ENCODE measurements at places on chromosomes 11 and 22. TPM values are rescaled to one million over a fixed set of nuclear protein-coding genes. Genes with fewer than 3 reads are reported as not detected.

TSG101 gene
- 25.3 TPM for total RNA-seq

TST gene
- total RNA-seq, result 17.9 TPM

- DNase-seq, result no peak
These were observed 192.4 kb upstream of the NTM start for GRCh38 chr11:131178020-131178419.

DNA sequence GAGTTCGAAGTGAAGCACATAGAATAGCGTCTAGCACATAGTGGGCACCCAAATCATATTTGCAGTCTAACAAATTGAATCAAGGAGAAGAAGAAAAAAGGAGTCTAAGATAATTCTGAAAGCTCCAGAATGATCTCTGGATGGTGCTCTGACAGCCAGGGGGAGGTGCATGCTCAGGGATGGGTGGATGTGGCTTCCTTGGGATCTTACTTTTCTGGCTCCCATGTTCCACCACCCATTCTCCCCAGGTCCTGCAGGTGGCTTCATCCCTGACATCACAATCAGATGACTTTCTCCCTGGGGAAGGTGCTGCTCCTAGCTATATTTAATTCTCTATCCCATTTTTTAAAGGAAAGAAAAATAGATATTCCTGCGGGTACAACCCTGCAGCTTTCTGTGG, 381.9 kb downstream of the CADM1 start:
- no peak for DNase-seq

A4GALT gene
- total RNA-seq, result 0.33 TPM

CHEK1 gene
- total RNA-seq, result 74.7 TPM

TRIM51G gene
- not detected for total RNA-seq

DNA sequence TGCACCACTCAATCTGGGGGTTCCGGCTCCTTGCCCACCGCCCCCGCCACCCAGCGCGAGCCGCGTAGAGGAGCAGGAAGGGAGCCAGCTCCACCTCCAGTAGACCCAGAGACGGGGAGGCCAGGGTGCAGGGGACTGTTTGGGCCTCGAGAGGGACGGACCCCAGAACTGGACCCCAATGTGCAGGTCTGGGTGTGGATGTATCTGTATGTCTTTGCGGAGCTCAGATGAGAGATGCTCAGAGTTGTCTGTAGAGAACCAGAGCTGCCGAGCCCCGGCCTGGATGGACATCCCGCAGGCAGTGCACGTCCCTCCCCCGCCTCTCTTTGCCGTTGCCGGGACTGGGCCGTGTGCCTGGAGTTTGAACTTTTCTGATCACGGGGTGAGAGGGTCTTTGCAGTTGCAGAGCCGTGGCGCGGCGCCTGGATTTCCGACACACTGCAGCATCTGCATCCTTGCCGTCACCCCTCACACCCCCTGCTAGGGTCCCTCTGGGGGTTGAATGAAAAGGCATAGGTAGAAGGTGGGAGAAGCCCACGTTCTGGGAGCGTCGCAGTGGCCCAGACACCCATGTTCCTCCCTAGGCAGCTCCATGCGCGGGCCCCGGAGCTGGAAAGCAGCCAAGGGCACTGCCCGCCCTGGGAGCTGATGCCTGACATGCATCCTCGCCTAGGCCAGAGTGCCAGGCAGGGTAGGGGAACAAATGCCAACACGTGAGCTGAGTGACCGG, 105.2 kb downstream of the KCNQ1 start:
- peak; percentile 49 for DNase-seq

SCGB2A2 gene
- not detected for total RNA-seq

C11orf91 gene
- not detected for total RNA-seq

GRCh38 chr11:85874265-85874664, 19.1 kb downstream of the CCDC83 start:
- no peak for DNase-seq

BDNF gene
- total RNA-seq, result not detected

GRCh38 chr11:68980776-68981065, at the start of gene MRGPRD:
Gene MRGPRD (minus strand): TSS chr11:68980986. CDS start chr11:68980986, 0 bp downstream.
- no peak for DNase-seq

DNA sequence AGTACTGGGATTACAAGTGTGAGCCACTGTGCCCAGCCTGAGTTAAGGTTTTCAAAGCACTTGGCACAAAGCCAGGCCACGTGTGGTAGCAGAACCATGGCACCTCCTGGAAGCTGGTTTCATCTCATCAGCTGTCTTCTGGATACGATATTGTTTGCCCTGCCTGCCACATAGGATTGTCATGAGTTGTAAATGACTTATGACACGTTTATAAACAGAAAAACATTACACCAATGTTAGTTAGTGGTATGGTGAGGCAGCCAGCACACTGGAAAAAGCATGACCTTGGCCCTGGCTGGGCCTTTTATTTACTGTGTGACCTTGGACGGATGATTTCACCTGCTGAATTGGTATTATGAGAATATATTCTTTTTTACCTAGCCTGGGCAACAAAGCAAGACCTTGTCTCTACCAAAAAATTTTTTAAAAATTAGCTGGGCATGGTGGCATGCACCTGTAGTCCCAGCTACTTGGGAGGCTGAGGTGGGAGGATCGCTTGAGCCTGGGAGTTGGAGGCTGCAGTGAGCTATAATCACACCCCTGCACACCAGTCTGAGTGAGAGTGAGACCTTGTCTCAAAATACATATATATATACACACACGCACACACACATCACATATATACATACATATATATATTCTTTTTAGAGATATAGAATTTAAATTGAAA, 24.0 kb upstream of the MYH9 start:
- DNase-seq, result no peak

RASGRP2 gene
- total RNA-seq, result 27.7 TPM

DNA sequence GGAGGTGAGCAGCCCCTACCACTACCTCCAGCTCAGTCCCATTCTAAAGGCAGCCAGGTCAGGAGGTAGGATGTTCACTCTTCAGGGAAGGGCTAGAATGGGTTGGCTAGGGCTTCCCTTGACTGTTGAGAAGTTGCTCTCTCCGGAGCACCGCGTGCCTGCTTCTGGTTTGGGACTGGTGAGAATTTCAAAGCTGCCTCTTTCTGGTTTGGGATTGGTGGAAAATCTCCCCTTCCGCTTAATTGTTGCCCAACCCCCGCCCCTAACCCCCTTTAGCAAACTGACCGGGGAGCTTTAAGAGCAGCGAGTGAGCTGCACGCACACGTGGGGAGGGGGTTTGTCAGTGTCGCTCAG, 686 bp downstream of the USP2 start:
- no peak for DNase-seq

DNA sequence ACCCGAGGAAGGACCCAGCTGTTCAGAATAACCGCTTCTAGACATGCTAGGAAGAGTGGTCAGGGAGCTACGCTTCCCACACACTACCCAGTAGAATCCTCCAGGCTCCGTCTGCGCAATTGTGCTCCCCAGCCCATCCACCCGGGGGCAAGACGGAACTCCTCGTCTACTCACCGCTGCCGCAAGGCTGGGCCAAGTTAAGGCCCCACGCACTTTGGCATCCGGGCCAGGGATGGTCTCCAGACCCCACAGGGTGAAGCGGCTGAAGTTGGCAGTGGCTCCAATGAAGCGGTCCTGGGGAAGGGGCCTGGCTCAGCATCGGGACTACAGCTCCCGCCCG, 757 bp downstream of the RNASEH2C start:
- DNase-seq, result no peak

GRCh38 chr22:19827341-19828034, 27.2 kb downstream of the GNB1L start:
- DNase-seq, result no peak

DNA sequence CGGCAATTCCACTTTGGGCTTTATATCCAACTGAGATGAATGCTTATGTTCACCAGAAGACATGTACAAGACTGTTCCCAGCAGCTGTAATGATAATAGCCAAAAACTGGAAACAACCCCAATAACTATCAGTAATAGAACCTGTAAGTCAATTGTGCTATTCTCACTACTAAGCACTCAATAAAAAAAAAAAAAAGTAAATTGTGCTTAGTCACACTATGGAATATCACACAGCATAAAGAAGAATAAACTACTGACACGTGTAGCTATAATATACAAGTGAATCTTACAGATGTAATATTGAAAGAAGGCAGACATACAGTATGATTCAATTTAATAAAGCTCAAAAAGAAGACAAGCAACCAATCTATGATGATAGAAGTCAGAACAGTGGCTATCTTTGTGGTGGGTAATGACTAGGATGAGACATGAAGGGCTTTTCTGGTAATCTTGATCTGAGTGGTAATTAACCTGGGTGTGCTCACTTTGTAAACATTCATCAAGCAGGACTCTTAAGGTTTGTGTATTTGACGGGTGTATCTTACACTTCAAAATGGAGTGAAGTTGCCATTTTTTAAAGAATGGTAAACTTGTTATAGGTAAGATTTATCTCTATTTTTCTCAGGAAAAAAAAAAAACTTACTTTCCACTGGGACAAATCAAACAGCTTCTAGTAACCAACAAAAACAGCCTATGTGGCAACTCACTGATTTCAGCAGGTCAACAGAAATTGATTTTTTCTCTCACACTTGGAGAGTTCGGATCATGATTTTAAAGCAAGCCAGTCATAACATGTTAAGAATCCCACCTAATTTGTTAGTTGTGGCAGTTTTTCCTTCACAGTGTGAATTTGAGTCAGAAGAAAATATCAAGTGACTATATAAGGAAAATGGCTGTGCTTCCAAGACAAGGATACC, 84.2 kb downstream of the CCDC83 start:
- no peak for DNase-seq

- DNase-seq, result no peak
These were observed 13.5 kb downstream of the DCPS start for GRCh38 chr11:126317432-126317755.

- DNase-seq, result no peak
These were observed 1188.2 kb upstream of the RAG2 start for GRCh38 chr11:37786214-37786755.

GAB2 gene
- 1.9 TPM for total RNA-seq

GRCh38 chr11:13924801-13925327, 37.7 kb upstream of the SPON1 start:
- no peak for DNase-seq

GRCh38 chr11:96500440-96500839, 110.6 kb downstream of the JRKL start:
- no peak for DNase-seq

GRCh38 chr11:74754507-74755252, 6.0 kb downstream of the RNF169 start:
- no peak for DNase-seq

DNA sequence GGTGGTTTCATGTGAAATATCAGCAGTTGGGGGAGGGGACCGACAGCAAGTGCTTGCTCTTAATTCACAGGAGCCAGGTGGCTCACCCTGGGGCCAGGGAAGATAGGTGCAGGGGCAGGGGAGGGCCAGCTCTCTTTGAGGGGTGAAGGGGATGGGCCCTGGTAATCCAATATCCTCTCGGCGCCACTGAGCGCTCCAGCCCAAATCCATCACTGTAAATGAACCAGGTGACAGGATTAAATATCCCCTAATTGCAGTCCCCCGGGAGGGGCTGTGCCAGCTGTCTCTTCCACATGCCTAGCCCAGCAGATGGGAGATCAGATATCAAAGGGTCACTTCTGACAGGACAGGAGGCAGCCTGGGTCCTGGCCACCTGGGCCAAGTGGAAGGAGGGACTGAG, 531.8 kb upstream of the CADM1 start:
- no peak for DNase-seq

DNA sequence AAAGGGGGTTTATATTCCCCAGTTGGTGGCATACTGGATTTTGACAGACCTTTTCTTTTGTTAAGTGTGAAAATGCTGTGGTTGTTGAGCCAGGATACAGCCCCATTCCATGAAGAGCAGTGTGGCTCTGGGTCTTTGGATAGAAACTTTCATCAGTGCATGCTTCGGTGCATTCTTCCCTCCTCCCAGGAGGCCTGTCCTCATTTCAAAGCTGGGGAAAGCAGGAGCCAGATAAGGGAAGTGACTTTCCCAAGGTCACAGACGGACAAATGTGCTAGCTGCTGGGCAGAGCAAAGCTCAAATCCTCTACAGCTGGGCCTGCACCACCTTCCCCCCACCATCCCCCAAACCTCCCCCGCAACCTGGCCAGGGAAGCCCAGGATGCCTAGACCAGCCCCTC, 184.5 kb upstream of the NTM start:
- no peak for DNase-seq

DNA sequence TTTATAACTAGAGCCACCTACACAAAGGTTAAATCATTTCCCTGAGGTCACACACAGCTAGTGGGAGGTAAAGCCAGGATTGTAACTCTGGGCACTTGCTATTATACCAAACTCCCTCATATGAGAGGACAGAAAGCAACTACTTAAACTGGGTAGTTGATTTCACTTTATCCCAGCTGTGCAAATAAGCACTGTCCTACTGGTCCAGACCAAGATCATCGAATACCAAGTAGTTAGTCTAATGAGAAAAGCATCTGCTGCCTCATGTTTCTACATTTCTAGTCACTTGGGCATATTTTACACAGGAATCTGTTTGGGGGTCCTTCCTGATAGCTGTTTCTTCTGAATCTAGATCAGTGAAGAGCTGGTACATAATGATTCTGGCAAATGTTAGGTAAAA, 178.6 kb upstream of the NARS2 start:
- no peak for DNase-seq

- DNase-seq, result no peak
These were observed 1363.4 kb downstream of the BRD1 start for GRCh38 chr22:48464246-48464645.

FAM118A gene
- 138 TPM for total RNA-seq

TENM4 gene
- total RNA-seq, result not detected

GRCh38 chr11:122030286-122030685, 85.7 kb downstream of the BLID start:
- DNase-seq, result no peak

NOX4 gene
- total RNA-seq, result not detected

DNA sequence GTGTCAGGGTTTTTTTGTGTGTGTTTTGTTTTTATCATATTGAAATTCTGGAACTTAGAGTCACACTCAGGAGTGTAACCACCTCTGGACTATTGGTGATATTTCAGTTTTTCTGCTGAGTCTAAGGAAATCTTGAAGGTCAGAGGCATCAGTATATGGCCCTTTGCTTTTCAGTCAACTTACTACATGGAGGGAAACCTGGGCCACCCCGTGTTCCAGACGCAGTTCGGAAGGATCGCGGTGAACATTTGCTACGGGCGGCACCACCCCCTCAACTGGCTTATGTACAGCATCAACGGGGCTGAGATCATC, 19.9 kb downstream of the UPB1 start:
- DNase-seq, result no peak

HSPB2 gene
- not detected for total RNA-seq

SPTBN2 gene
- total RNA-seq, result 0.93 TPM

TSPAN32 gene
- 9.9 TPM for total RNA-seq
